ENCODE measurements at places on chromosomes 4 and X. TPM values are rescaled to one million over a fixed set of nuclear protein-coding genes. Genes with fewer than 3 reads are reported as not detected.

DNA sequence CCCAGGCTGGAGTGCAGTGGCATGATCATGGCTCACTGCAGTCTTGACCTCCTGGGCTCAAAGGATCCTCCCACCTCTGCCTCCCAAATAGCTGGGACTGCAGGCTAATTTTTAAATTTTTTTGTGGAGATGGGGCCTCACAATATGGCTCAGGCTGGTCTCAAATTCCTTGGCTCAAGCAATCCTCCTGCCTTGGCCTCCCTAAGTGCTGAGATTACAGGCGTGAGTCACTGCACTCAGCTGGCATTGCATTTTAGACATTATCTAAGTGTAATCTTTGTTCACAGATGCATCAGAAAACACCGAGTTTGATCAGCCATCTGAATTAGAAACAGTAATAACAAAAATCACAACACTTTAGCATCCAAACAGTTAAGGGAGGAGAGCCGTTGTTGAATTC, 53.4 kb upstream of the CBR4 start:
- DNase-seq: no peak

The MCF2 gene
- 1.2 TPM for polyA plus RNA-seq

The GSX2 gene
- not detected for polyA plus RNA-seq

The ADGRG2 gene
- polyA plus RNA-seq: 16.4 TPM

DNA sequence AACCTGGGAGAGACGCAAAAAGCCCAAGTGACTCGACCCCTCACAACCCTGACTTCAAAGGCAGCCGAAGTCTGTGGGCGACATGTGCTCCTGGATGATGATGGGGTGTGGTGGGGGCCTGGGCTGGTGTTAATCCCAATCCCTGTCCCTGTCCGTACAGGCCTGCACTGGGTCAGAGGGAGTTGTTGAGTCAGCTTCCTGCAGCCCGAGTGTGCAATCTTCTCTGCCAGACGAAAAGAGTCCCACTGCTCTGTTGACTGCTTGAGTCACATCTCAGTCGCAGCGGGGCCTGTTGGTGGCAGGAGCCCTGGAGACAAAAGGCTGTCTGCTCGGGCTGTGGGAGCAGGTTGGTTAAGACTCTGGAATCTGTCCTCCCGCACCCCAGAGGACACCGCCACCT, 10.3 kb downstream of the FAM3A start:
- no peak for DNase-seq

GRCh38 chr4:66475596-66475995, 805.3 kb upstream of the EPHA5 start:
- no peak for DNase-seq

DNA sequence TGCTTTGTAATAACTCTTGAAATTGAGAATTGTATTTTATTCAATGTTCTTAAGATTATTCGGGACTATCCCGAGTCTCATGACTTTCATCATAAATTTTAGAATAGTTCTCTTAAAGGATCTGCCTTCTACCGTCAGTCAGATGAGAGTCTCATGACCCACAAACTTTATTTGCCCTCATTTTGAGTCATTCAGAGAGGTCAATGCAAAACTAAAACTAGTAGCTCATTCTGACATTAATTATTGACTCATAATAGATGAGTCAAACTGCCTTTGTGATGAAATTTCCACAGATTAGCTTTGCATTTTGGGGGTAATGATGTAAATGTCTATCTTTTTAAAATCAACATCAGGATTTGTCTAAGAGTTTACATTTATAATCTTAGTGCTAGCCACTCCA, 1527.3 kb downstream of the TECRL start:
- no peak for DNase-seq

The ARX gene
- not detected for polyA plus RNA-seq

- no peak for DNase-seq
Observed at GRCh38 chrX:120749141-120749846, 119.4 kb upstream of the C1GALT1C1 start.

GRCh38 chr4:175125410-175126068, 207.4 kb downstream of the ADAM29 start:
- DNase-seq: no peak

The ACTRT1 gene
- not detected for polyA plus RNA-seq

DNA sequence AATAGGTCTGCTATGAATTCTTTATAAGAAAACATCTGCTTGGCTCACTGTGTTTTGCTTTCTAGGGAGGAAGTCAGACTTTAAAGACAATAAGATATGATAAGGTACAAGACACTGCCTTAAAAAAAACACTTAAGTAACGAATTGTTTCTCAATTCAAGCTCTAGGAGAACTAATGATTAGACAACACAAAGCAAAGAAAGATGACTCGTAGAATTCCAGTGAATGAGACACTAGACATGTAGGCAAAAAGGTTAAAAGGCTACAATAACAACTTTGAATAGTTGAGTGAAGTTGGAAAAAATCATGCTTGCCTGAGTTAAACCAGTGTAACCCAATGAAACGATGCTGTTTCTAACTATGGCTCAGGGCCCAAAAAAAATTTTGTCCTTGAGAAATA, 344.4 kb upstream of the ACTRT1 start:
- no peak for DNase-seq

DNA sequence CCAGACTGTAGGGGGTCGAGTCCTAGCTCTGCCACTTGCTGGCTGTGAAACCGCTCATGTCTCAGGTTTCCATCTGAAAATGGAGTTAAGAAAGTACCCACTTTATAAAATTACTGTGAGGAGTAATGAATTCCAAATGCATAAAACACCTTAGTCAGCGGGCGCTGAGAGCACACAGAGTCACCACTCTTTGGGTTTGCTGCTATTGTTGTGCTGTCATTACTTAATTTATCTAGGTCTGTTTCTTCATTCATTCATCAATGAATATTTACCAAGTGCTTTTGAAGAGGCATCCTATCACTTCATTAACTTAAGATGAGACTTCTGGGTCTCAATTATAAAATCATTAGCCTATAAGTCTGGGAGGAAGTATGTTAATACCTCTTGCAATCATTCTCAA, 317.3 kb downstream of the FBXW7 start:
- no peak for DNase-seq

- no peak for DNase-seq
Observed at GRCh38 chr4:101777431-101777830, 13.1 kb upstream of the BANK1 start.

GRCh38 chrX:34300871-34301270, 168.8 kb upstream of the FAM47A start:
- no peak for DNase-seq

DNA sequence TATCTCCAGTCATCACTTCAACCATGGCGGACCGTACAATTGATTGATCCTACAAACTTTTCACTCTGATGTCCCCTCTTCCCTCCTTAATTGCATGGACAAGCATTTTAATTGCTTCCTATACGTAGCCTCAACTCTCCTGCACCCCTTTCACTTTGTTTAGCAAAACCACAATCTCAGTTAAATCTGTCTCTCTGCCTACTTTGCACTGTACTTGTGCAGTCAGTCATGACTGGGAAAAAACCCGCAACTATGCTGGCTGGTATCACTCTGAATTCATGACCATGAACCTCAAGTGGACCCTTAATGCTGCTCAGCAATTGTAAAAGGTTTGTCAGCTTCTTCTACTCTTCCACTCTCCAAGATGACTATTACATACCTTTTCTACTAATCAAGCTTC, 51.7 kb upstream of the AFF2 start:
- DNase-seq: no peak

GRCh38 chr4:751676-752075, 46.0 kb downstream of the PCGF3 start:
- DNase-seq: no peak

DNA sequence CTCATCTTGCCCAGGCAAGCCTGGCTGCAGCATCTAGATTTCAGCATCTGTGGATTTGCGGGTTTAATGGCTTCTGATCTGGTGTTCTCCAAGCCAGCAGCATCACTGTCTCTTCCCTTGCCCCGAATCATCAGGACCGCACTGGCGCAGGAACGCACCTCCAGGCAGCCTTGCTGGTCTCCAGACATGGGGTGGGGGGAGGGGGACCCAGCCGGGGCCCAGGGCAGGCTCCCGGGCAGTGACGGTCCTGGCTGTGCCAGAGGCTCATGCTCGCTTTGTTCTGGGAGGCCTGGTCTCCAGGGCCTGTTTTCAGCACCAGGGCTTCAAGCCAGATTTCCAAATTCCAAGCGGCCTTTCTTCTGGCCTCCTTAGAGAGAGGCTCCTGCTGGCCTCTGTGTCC, 4.9 kb downstream of the CFAP99 start:
- DNase-seq: no peak

- DNase-seq: no peak
Observed at GRCh38 chrX:15107367-15107988, 162.4 kb downstream of the ASB9 start.

The MAMLD1 gene
- polyA plus RNA-seq: 7.8 TPM

- DNase-seq: no peak
Observed at GRCh38 chr4:154132406-154132805, 343.5 kb upstream of the SFRP2 start.

- no peak for DNase-seq
Observed at GRCh38 chrX:20254712-20255299, 11.9 kb downstream of the RPS6KA3 start.

DNA sequence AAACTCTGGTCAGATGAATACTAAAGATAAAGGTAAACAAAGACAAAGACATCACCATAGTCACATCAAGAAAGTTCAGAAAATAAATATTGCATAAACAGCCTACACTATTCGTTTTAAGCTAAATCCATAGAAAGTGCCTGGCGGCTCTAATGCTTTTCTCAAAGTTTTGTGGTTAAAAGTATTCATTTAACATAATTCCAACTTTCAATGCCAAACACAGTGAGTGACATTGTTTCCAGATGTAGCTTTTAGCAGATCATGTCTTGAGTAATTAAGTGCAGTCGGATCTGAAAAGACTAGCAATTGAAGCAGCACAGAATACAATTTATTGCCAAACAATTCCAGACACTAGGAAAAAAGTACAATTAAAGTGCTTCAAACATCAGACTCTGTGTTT, 287.1 kb upstream of the ADGRL3 start:
- no peak for DNase-seq

The IL1RAPL2 gene
- polyA plus RNA-seq: 1.5 TPM

GRCh38 chr4:127686658-127687057, 43.5 kb upstream of the SLC25A31 start:
- no peak for DNase-seq

DNA sequence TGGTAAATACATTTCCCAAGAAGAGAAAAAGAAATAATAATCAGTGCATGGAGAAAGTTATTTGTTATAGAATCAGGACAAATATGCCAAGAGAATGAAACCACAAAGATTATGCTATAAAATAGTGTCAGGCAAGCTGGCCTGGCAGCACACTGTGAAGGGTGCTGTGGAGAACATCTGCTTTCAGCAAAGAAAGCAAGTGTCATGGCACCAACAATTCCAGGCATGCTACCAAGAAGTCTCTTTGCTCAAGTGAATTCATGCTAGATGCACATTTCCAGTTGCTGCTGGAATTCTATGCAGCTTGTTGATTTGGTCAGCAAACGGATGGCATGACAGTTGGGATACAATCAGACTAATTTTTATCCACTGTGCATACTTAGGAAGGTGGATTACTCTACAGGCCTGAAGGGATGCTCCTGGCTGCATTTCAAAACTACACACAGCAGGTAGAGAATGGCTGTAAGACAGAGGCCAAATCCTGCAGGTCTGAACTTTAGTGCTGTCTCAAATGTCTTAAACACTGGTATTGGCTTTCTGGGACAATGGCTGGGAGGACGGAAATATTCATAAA, 154.6 kb upstream of the FAT1 start:
- DNase-seq: no peak

The ART3 gene
- polyA plus RNA-seq: 0.49 TPM

The USP17L24 gene
- polyA plus RNA-seq: not detected

The FGFR3 gene
- 123 TPM for polyA plus RNA-seq

- DNase-seq: no peak
Observed at GRCh38 chrX:112164420-112164819, 81.8 kb upstream of the TRPC5 start.

DNA sequence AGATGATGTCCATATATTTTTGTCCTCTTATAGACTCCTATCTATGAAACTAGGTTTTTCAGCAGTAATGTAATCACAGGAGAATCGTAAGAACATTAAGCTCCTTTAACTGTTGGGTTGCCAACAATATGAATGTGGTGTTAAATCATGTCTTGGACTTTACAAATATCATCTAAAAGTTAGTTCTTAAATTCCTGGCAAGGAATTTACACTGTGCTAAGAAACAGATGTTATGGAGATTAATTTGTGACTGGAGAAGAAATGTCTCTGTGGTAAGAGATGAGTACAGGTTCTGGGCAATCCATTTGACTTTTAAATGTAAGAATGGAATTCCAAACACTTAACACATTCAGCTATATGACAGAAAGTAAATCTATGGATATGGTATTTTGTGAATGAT, 34.6 kb downstream of the CNKSR2 start:
- DNase-seq: no peak

GRCh38 chr4:69060651-69061308, 35.5 kb upstream of the UGT2B7 start:
- no peak for DNase-seq

DNA sequence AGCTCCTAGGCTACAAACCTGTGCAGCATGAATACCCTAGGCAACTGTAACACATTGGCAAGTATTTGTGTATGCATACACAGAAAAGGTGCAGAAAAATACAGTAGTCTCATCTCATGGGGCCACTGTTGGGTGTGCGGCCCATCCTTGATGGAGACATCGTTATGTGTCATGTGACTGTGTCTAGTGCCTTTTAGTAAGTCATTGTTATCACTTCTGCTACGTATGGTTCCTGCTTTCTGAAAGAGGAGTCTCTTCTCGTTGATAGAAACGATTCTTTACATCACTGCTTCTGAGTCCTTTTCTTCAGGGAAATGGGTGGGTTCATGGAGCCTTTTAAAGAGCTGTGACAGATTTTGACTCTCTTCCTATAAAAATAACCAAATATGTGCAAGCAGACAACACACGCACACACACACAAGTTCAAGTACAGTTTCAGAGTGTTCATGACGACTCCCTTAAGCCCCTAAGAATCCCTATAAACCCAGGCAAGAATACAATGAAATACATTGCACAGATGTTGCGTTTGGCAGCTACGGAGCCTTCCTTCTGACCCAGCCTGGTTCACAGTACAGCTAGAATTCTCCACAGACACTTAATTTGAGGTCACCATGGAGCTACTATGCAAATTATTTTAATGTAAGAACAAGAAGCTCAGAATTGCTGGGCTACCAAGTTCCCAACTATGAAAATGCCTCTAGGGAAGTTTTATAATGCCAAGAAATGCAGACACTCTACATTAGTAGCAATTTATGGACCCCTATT, 10.2 kb upstream of the STK32B start:
- no peak for DNase-seq

GRCh38 chr4:151801547-151802516, 41.0 kb upstream of the GATB start:
- no peak for DNase-seq

The SYN1 gene
- polyA plus RNA-seq: 5.6 TPM

The SGMS2 gene
- polyA plus RNA-seq: 14.0 TPM

GRCh38 chr4:86615501-86615900, 21.4 kb downstream of the PTPN13 start:
- DNase-seq: no peak

Data from left renal cortex interstitium (tissue), 4 donors.